Renal pelvis (tissue), 12 donors: ENCODE measurements at places on chromosomes 7 and 10.

- DNase-seq, result no peak
Measured at GRCh38 chr7:114554781-114555537, 140.3 kb downstream of the FOXP2 start.

DNA sequence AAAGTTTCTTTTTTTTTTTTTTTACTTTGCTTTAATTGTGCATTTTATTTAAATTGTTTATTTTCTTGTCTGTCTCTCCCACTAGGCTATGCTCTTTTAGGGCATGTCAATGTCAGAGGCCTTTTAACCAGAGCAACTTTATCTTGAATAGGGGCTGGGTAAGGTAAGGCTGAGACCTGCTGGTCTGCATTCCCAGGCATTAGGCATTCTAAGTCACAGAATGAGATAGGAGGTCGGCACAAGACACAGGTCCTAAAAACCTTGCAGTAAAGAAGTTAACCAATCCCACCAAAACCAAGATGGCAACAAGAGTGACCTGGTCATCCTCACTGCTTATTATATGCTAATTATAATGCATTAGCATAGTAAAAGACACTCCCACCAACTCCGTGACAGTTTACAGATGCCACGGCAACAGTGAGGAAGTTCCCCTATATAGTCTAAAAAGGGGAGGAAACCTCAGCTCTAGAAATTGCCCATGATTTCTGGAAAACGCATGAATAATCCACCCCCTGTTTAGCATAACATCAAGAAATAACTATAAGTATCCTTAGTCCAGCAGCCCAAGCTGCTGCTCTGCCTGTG, 47.0 kb upstream of the FRMD4A start:
- no peak for DNase-seq

DNA sequence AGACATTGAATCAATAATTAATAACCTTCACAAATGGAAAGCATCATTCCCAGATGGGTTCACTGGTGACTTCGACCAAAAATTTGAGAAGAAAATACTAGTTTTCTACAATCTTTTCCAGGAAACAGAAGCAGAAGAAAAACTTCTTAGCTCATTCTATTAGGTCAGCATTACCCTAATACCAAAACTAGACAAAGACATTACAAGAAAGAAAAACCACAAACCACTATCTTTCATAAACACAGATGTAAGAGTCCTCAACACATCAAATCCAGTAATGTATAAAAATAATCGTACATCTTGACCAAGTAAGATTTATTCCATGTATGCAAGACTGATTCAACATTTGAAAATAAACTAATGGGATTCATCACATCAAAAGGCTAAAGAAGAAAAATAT, 64.0 kb upstream of the CDK1 start:
- DNase-seq, result no peak

- no peak for DNase-seq
Measured at GRCh38 chr10:101323495-101323894, 30.5 kb upstream of the BTRC start.
